Retinal pigment epithelial cell (primary cell): ENCODE measurements at places on chromosomes 2 and 18.

GRCh38 chr2:28558158-28558820 is 62.4 kb downstream of the PLB1 start:
- no peak for DNase-seq

- no peak for DNase-seq
Measured at GRCh38 chr2:38336621-38337020, 40.5 kb downstream of the ATL2 start.

GRCh38 chr2:85655961-85656417 is 12.0 kb downstream of the SFTPB start:
- DNase-seq: no peak

- DNase-seq: no peak
Measured at GRCh38 chr2:31037058-31037457, 101.2 kb downstream of the GALNT14 start.

DNA sequence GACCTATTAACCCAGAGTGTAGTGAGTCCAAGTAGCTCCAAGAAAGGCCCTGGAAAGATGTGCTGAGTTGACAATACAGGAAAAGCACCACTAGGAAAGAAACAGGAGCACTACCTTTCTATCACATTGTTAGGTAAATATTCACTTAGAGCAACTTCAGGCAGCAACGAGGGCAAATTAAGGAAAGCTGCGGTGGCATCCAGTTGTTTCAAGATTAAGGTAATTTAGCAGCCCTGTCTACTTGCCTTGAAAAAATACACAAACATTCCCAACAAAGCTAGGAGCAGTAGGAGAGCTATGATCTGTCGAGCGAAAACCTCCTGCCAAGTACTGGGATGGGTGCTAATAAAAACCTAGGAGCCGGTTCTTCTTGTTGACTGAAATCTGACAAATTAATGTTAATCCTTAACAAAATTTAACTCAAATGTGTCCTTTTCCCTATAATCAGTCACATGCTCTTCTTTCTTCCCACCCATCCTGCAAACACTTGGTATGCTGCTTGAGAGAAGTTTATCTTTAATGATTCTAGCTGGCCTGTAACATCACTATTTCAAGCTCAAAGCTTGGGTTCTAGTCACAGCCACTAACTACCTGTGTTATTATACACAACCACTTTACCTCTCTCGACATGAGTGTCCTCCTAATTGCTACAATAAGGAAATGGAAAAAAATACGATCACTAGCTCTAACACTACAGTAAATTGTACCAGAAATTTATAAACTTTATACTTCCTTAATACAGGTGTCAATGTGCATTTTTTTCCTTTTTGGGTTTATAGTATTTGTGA is 2.0 kb downstream of the ACAA2 start:
- no peak for DNase-seq

- no peak for DNase-seq
Measured at GRCh38 chr18:59202258-59202820, 17.6 kb upstream of the GRP start.

GRCh38 chr2:177799531-177799930 is 273.0 kb downstream of the PDE11A start:
- DNase-seq: no peak

- DNase-seq: no peak
Measured at GRCh38 chr18:36780748-36781147, 48.1 kb downstream of the TPGS2 start.

DNA sequence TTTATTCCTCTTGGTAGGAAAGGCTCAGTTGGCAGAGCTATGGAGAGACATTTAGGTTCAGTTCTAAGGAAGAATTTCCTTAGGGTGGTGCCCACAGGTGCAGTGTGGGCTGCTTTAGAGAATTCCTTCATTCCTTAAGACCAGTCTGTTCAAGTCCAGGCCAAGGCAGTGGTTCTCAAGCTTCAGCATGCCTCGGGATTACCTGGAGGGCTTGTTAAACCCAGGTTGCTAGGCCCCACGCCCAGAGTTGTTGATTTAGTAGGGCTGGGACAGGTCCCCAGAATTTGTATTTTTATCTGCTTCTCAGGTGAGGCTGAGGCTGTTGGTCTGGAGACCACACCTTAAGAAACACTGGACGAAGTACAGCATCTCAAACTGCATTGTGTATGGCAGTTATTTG is 68.9 kb downstream of the CERS6 start:
- no peak for DNase-seq

- DNase-seq: no peak
Measured at GRCh38 chr2:33168922-33169321, 222.2 kb downstream of the LTBP1 start.

DNA sequence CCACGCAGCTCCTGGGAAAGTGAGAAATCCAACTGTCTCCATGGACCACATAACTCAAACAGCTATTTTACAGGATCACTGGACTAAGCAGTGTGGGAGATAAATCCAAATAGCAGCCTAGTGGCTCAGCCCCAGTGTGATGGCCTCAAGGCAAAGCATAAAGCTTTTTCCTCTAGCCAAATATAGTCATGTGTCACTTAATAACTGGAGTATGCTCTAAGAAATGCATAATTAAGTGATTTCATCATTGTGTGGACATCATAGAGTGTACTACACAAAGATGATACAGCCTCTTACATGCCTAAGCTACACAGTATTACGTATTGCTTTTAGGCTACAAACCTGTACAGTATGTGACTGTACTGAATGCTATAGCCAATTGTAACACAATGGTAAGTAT is 31.8 kb upstream of the ST8SIA3 start:
- DNase-seq: no peak

GRCh38 chr18:50282521-50283335 is 1.4 kb upstream of the MBD1 start:
- DNase-seq: no peak

- DNase-seq: no peak
Measured at GRCh38 chr18:40346146-40346545, 1608.9 kb upstream of the PIK3C3 start.

GRCh38 chr2:182941919-182942318 is 75.5 kb upstream of the FRZB start:
- DNase-seq: no peak
